ENCODE measurements at places on chromosomes 12 and 14.

DNA sequence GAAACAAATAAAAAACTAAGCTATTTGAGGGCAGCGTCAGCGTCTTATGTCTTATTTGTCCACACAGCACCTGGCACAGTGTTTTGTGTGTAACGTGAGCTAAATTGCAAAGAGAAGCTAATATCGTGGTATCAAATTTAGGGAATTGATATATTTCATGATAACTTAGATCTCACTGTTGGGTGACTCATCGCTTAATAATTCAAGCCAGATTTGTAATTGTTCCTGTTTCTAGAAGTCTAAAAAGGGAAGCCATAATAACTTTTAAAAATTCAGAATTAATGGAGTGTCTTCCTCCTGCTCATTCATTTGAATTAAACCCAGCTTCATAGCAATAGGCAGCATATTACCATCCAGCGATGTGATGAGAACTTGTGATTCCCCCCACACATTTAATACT lies 214.7 kb downstream of the PDZRN4 start:
- H3K27ac ChIP-seq = no peak overlapping the region
- DNase-seq = no peak
- no peaks in the 10 kb centered on the region for H3K27me3 ChIP-seq
- H3K4me3 ChIP-seq = no peak overlapping the region

GRCh38 chr12:43988838-43989560 lies 153.1 kb downstream of the TMEM117 start:
- H3K4me1 ChIP-seq = peaks cover 13% of the 10 kb centered on the region
- no peaks in the 10 kb centered on the region for H3K27me3 ChIP-seq
- peak overlapping the region; percentile 10 for H3K27ac ChIP-seq
- DNase-seq = no peak
- no peak overlapping the region for H3K4me3 ChIP-seq

DNA sequence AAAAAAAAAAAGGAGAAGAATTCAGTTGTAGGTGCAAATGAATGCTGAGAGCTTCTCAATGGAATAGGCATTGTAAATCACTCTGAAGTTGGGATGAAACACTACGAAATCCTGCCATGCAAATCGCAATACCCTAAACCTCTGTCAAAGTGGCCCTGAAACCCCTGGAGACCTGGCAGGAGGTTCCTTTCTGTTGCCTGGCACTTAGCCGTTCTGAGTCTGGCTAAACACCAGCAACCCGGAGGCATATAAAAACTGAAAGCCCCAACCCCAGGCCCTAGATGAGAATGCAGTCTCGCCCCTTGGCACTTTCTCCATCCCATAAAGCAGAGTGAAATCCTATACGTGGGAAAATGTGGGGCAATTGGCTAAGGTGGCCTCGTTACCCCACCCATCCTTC lies 151.5 kb upstream of the PARP11 start:
- no peak for DNase-seq
- no peak overlapping the region for H3K27ac ChIP-seq
- H3K4me1 ChIP-seq = peaks cover 6% of the 10 kb centered on the region
- H3K4me3 ChIP-seq = no peak overlapping the region
- H3K27me3 ChIP-seq = no peaks in the 10 kb centered on the region

- no peak for DNase-seq
- H3K36me3 ChIP-seq = no peaks in the 10 kb centered on the region
- H3K4me1 ChIP-seq = peaks cover 15% of the 10 kb centered on the region
- no peaks in the 10 kb centered on the region for H3K27me3 ChIP-seq
- H3K4me3 ChIP-seq = no peak overlapping the region
These were observed 13.5 kb downstream of the TBPL2 start for GRCh38 chr14:55426891-55427290.

DNA sequence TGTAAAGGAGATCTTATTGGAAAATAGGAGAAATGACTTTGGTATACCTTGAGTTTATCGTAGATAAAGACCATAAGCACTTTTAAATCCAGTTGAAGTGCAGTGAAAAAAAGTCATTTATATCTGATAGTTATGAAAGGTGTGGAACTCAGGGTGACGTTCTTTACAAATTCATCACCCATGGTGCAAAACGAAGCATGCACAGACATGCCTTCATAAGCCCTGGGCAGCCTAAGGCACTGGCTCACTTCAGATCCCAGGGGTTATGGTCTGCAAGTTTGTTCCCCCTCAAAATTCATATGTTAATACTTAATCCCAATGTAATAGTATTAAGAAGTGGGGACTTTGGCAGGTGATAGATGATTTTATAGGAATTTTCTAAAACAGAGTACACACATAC lies 1216.4 kb upstream of the USP15 start:
- DNase-seq = no peak
- no peak overlapping the region for H3K27ac ChIP-seq
- no peaks in the 10 kb centered on the region for H3K27me3 ChIP-seq
- no peaks in the 10 kb centered on the region for H3K36me3 ChIP-seq
- no peak overlapping the region for H3K4me3 ChIP-seq
- no peaks in the 10 kb centered on the region for H3K4me1 ChIP-seq

DNA sequence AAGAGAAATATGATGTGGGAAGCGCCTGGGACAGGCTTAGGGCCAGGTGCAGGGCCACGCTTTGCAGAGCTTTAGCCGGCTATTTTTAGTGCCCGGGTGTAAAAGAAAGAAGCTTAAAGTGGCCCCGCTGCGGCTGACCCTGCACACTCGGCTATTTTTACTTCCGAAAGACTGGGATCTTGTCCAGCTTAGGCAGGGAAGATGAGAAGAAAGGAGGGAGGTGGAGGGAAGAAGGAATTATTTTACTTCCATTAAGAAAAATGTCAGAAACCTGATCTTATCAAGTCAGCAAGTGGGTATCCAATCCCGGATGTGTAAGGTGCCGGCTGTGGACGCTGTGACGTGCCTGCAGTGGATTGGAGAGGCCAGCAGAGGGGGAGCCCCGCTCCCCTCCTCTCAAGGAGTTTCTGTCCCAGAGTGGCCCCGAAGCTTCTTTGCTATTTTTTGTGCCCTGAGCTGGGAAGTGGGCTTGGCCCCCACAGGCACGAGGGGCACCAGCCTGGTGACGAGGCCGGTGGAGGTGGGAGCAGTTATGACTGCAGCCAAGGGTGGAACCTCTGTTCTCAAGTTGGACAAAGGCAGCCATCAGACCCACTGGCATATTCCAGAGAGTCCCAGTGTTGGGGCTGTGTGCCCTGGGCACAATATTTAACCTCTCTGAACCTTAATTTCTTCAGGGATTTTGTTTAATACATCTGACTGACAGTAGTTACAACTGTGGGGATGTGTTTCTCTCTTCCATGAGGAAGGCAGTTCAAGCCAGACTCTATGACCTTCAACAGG lies 97.7 kb downstream of the ESRRB start:
- peaks cover 16% of the 10 kb centered on the region for H3K27me3 ChIP-seq
- H3K36me3 ChIP-seq = no peaks in the 10 kb centered on the region
- DNase-seq = no peak
- no peak overlapping the region for H3K4me3 ChIP-seq
- no peaks in the 10 kb centered on the region for H3K4me1 ChIP-seq

- H3K27ac ChIP-seq = no peak overlapping the region
- no peaks in the 10 kb centered on the region for H3K36me3 ChIP-seq
- H3K4me1 ChIP-seq = peaks cover 42% of the 10 kb centered on the region
- H3K4me3 ChIP-seq = no peak overlapping the region
- peaks cover 5% of the 10 kb centered on the region for H3K27me3 ChIP-seq
These were observed 4.3 kb downstream of the RIMBP2 start for GRCh38 chr12:130711756-130712155.

- H3K4me3 ChIP-seq = no peak overlapping the region
- no peaks in the 10 kb centered on the region for H3K27me3 ChIP-seq
- H3K4me1 ChIP-seq = peaks cover 6% of the 10 kb centered on the region
- DNase-seq = no peak
These were observed 54.3 kb upstream of the CCDC91 start for GRCh38 chr12:28135801-28136439.

DNA sequence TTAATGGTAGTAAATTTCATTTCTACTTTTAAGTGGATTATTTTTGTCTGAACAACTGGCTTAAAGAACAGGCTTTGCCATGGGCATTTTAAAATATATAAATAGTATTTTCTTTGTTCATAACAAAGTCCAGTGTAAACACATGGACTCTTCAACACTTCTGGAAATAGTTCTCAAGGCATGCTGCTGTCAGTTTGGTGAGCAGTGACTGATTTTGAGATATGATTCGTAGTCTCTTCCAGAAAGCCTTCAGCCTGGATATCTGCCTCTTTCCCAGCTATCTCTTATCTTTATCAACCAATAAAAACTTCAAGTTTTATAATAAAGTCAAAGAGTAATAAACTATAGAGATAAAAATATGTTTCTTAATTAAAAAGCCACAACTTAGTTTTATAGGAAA lies 110.7 kb downstream of the NAV3 start:
- H3K27ac ChIP-seq = no peak overlapping the region
- no peaks in the 10 kb centered on the region for H3K36me3 ChIP-seq
- no peak for DNase-seq
- no peak overlapping the region for H3K4me3 ChIP-seq
- H3K4me1 ChIP-seq = no peaks in the 10 kb centered on the region

DNA sequence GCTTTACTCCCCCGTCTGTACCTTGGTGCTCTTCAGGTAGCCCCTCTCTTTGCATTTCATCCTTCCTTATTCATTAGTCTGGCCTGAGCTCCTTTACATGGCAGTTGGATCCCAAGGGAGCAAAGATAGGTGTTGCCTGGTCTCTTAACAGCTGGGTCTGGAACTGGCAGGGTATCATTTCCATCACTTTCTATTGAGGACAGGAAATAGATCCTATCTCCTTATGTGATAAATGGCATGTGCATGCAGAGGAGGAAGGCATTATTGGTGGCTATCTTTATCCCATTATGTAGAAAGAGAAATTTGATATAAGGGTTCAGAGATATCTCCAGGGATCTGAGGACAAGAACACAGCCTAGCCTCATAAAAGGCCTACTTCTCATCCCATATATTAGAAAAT lies 54.6 kb upstream of the OAS1 start:
- no peak for DNase-seq
- H3K4me3 ChIP-seq = no peak overlapping the region
- no peaks in the 10 kb centered on the region for H3K36me3 ChIP-seq
- H3K4me1 ChIP-seq = no peaks in the 10 kb centered on the region
- H3K27me3 ChIP-seq = peaks cover 96% of the 10 kb centered on the region

GRCh38 chr12:114342656-114343055 lies 63.3 kb downstream of the TBX5 start:
- DNase-seq = no peak
- no peak overlapping the region for H3K4me3 ChIP-seq
- H3K27ac ChIP-seq = no peak overlapping the region
- no peaks in the 10 kb centered on the region for H3K36me3 ChIP-seq
- H3K27me3 ChIP-seq = no peaks in the 10 kb centered on the region

DNA sequence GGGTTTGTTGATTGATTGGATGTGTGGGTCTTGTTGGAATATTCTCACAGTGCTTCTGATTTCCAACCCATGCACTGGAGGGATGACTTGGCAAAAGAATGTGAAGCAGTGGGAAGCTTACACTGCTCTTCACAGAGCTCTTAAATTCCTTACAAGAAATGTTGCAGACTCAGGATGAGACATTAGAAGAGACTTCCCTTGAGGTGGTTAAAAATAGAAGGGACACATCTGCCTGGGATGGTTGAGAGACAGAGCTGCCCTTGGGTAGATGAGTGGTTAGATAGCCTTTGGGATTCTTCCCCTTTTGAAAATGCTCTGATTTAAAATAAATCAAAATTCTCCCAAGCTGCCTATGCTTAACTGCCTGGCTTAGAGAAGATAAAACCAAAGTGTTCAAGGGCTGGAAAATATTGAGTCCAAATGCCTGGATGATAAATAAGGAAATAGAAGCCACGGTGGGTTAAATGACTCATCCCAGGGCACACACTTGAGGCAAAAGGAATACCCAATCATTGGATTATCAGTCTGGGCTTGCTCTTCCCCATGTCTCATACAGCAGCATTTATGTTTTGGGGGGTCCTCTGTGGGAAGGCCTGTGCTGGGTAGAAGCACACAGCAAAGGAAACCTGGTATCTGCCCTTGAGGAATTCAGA lies 264.3 kb downstream of the AKAP6 start:
- no peak for DNase-seq
- H3K4me3 ChIP-seq = no peak overlapping the region
- H3K27ac ChIP-seq = no peak overlapping the region
- H3K4me1 ChIP-seq = peaks cover 13% of the 10 kb centered on the region

DNA sequence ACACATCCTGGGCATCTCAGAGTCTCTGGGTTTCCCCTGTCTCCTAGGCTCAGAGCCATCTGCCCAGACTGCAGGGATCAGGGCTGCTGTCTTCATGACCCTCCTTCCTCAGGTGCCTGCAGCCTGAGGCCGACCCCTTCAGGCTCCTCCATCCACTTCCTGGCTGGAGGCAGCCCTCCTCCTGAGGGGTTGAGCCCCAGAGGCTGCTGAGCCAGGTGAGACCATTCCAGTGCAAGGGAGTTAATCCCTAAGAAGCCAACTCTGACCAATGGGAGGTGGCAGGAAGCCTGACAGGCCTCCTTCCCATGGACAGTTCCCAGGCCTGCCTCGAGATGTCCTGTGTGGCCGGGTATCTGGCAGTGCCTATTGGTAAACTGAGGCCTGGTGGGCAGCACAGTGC lies 8.4 kb upstream of the PPP4R4 start:
- H3K27me3 ChIP-seq = no peaks in the 10 kb centered on the region
- H3K27ac ChIP-seq = no peak overlapping the region
- H3K4me3 ChIP-seq = no peak overlapping the region

DNA sequence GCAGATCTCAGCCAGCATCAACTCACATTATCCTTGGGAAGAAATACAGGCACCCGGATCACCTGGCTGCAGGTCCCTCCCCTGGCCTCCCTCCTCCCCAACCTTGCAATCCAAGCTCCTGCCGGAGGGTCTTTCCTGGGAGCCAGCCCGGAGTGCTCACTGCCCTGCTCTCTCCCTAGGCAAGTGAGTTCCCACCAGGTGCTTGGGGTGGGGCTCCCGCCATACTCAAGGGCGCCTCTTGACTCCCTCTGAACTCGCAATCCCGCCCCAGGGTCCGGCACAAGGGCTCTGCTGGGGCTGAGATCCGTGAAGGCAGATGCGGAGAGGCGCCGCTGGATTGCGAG lies 1.2 kb upstream of the CEP170B start:
- H3K4me1 ChIP-seq = peaks cover 48% of the 10 kb centered on the region
- H3K36me3 ChIP-seq = peaks cover 4% of the 10 kb centered on the region
- H3K27ac ChIP-seq = peak overlapping the region; percentile 94

DNA sequence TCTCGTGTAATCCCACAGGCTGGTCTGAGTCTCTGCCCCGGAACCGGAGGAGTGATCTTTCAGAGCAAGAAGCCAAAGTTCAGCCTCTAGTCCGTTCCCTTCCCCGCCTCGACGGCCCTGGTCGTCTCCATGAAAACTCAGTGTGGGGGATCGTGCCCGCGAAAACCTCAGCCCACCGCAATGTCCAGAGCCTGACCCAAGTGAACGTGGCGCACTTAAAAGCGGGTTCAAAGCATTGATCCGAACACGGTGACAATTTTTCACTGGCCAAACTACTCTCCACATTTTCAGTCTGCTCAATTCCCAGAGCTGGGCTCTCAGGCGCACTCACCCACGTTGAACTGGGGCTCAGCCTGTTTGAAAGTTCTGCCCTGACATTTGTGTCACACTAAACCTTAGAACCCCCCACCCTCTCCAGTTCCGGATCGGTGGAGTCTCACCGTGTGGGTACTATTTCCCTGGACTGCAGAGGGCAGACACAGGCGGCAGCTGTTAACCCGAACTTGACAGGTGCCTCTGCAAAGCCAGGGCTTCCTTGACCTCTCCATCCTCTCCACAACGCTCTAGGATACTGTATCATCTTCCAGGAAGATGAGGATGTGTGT lies 886 bp upstream of the PRICKLE1 start:
- no peak for DNase-seq
- peaks cover 10% of the 10 kb centered on the region for H3K4me1 ChIP-seq
- H3K36me3 ChIP-seq = no peaks in the 10 kb centered on the region
- peak overlapping the region; percentile 75 for H3K27ac ChIP-seq

GRCh38 chr12:3473844-3474243 lies 17.2 kb upstream of the PRMT8 start:
- H3K27me3 ChIP-seq = no peaks in the 10 kb centered on the region
- no peak for DNase-seq
- no peak overlapping the region for H3K4me3 ChIP-seq
- H3K27ac ChIP-seq = no peak overlapping the region
- H3K4me1 ChIP-seq = no peaks in the 10 kb centered on the region
